Stimulated activated CD4-positive, alpha-beta T cell treated with anti-CD3 and anti-CD28 coated beads, Interleukin-2, amount 100 ng/mL, for 24 hours (primary cell): ENCODE measurements at places on chromosomes 2 and 18.
A peak's percentile ranks its signal among the peaks of the same experiment; 100 is the strongest.

- DNase-seq: no peak
Observed at GRCh38 chr2:238143239-238143951, 4.9 kb downstream of the KLHL30 start.

DNA sequence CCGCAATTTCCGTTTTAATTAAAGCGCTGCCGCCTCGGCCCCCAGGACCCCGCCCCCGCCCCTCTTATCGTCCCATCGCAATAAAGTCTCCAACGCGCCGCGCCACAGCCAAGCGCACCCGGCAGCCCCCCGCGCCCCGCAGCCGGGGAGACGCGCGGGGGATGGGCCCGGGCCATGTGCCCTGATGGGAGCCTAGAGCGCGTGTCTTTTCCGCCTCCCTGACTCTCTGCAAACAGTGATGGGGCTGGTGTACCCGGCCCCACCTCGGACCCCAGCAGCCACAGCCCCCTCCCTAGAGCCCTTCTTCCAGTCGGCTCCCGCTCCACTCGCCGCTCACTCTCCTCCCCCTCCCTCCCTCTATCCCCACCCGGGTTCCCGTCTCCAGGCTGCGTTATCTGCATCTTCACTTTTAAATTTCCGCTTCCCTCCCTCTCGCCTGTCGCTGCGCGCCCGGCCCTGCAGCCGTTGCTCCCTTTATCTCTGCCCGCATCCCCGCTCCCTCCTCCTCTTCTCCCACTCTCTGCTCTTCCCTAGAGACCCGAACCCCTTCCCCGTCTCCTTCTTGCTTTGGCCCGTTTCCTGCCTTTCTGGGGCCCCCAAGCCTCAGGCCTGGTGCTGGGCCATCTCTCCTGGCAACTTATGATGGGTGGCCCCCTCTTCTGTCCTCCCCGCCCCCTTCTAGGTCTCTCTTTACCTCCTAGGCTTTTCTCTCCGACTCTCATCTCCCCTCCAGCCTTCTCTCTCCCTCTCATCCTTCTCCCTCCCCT is 524 bp upstream of the FEV start:
- no peak for DNase-seq

- no peak for DNase-seq
Observed at GRCh38 chr18:62771494-62772270, 56.3 kb downstream of the PHLPP1 start.

GRCh38 chr2:235660484-235661082 is 166.7 kb downstream of the AGAP1 start:
- no peak for DNase-seq

DNA sequence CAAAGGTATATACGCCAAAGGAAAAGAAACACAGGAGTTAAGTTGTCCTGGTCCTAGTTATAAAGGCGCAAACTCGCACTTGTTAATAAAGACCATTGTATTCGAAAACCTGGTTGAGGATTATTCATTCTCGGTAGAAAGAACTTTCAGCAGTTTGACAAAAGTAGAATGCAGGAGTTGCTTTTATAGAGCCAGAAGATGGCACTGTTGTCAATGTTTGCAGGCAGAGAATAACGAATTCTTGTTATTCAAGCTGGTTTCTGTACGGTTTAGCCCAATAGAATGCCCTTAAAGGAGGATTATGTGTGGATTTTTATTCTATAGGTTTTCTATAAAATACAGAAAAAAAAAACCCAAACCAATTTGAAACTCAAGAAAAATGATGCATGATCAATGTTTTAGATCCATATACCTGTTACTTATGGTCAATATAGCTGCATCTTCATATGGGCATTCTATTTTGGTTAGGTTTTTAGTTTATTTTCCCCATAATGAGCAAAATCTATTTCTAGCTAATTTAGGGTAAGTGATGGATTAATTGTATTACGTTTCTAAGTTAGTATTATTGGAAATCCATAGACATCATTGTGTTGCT is 510.3 kb downstream of the PLCL1 start:
- DNase-seq: no peak

GRCh38 chr2:140295767-140296166 is 1515.6 kb upstream of the NXPH2 start:
- DNase-seq: no peak

DNA sequence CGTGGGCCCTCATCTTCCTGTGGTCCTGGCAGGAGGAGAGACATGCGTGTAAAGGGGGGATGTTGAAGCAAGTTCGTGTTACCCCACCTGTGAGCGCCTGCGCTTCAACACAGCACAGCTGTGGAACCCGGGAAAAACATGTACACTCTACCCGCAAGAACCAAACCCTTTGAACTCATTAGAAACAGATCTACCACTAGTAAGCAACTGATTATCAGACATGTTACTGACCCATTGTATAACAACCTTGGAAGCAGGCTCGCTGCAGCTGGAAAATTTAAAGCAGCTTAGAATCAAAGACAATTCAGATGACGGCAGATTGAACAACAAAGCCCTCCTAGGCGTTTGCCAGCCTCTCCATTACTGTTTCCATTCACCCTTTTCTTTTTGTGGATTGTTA is 771.7 kb upstream of the SALL3 start:
- DNase-seq: no peak

DNA sequence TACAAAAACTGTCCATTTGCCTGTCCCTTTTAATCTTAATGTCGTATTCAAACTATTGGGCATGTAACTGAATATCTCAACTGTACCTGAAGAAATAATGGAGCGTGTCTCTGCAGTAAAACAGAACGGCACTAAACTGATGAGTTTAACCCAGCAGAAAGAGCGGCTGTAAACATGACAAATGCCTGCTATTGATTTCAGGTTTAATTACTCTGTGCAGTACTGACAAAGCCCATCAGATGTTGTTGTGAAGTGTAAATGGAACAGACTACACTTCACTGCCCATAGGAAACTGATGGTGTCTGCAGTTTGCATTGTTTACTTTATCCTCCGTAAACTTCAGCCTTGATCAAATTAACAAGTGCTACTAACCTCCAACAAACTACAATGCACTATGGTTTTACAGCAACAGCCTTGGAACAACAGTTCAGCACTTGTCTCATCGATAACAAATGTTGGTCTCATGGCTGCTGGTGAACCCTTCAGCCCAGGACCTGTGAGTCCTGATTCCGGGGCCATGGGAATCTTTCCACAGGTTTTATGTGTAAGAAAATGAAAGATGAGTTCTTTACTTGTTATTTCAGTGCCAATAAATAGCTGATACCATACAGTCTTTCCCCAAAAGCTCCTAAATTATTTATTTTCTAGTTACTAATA is 316.5 kb downstream of the CCDC178 start:
- DNase-seq: no peak

DNA sequence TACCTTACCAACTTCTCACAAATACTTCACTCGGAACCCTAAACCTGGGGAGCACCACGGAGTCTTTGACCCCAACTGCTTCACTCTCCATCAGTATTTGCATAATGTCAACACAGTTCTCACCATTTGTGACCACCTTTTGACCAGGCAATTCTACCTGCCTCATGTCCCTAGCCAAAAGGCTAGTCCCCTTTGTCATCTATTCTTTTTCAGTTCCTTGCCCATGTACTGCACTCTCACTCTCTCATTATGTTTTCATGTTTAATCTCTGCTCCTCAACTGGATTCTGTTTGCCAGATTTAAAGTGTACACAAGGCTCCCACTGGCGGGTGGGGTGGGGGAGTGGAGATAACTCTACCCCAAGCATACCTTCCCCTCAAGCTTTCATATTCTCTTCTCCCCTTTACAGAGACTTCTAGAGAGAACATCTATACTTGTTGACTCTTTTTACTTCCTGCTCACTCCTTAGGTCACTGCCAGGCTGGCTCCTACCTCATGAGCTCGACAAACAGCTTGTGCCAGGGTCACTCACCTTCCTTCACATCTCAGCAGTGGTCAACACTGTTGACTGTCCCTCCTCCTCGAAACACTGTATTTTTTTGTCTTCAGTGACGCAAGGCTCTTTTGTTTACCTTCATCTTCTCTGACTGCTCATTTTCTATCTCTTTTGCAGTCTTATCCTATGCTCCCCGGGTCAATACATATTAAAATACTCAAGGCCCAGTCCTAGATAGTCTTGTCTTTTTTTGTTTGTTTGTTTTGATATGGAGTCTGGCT is 88.7 kb upstream of the MAP4K3 start:
- no peak for DNase-seq

GRCh38 chr2:98478088-98478551 is 33.5 kb downstream of the INPP4A start:
- no peak for DNase-seq

DNA sequence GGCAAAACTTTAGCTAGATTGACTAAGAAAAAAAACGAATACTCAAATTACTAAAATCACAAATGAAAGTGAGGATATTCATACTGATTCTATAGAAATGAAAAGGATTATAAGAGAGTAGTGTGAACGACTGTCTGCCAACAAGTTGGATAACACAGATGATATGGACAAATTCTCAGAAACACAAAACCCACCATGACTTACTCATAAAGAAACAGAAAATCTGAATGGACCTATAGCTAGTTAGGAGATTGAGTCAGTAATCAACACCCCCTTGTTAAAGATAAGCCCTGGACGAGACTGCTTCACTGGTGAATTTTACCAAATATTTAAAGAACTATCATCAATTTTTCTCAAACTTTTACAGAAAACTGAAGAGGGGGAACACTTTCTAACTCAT is 108.8 kb upstream of the TMEM200C start:
- DNase-seq: no peak

- no peak for DNase-seq
Observed at GRCh38 chr2:60885683-60886082, 4.3 kb downstream of the REL start.

GRCh38 chr2:101883860-101884259 is 107.9 kb upstream of the IL1R2 start:
- peak; percentile 51 for DNase-seq

- DNase-seq: no peak
Observed at GRCh38 chr2:160429248-160430000, 64.2 kb downstream of the RBMS1 start.

GRCh38 chr2:32951672-32952071 is 4.9 kb downstream of the LTBP1 start:
- DNase-seq: no peak

- no peak for DNase-seq
Observed at GRCh38 chr2:229089776-229090175, 181.3 kb downstream of the PID1 start.

GRCh38 chr2:71611781-71612527 is 158.6 kb downstream of the DYSF start:
- no peak for DNase-seq

- DNase-seq: no peak
Observed at GRCh38 chr2:241910604-241911520, 41.3 kb downstream of the RTP5 start.

GRCh38 chr18:79948719-79949411 is 2.6 kb downstream of the SLC66A2 start:
- no peak for DNase-seq

DNA sequence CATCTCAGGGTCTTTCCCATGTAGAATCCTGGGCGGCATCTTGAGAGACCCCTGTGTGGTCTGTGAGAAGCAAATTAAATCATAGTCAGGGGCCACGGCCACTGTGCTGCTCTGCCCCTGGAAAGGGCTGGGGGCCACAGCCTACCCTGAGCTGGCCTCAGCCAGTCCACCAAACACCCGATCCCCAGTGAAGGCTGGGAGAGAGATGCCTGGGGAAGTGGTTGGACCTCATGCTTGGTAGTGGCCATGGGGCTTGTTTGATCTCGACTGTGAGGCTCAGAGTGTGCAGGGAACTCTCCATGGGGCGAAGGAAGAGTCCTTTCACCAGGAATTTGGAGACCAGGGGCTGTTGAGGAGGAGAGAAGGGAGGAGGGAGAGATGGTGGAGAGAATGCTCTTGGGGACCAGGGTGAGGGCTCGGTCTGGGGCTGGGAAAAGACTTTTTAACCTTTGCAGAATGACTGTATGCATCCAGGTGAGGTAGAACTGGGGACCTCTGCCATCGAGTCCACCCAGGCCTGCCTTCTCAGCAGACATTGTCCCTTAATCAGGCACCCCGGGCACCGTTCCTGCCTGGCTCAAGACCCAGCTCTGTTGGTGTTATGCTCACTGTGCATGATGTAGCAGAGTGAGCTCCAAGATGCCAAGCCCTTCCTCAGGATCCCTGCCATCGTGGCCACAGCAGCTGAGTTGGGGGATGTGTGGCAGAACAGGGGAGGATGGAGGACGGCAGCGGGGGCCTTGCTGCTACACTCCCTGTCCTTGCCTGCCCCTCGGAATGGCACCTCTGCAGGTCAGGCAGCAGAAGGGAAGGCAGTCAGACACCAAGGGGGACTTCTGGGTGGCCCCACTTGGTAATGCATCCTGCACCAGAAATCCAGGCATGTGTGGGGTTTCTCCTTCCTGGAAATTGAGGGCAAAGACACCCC is 249.9 kb downstream of the DYSF start:
- no peak for DNase-seq

GRCh38 chr18:63087421-63088230 is 231.9 kb downstream of the BCL2 start:
- no peak for DNase-seq

DNA sequence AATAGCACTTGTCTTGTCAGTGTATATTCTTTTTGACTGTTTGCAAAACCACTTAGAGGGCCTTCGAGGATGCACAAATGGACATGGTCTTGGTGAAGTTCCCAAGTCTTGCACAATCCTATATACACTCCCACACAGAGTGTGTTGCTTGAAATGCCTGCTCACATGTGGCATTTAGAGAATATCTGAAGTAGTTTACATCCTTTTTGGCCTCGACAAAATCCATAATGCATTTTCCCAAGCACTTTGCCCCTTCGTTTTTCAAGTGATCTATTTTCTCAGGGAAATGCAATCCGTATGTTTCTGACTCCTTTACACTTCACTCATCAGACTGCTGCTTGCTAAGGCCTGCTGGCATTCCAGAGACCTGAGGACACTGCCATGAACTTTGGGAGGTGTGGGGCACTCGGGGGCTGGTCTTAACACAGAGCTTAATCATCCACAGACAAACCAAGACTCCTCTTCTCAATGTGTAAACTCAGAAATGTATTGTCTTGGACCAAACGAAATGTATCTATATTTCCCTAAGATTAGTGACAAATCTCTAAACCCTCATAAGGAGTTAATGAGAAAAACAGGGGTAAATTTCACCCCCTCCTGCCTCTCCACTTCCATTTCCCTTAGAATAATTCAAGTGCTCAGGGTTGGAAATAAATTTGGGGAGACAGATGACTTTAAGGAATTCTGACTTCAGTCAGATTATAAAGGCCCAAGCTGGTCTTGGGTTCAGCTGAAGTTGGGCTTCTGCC is 219.3 kb upstream of the APCDD1 start:
- DNase-seq: no peak

DNA sequence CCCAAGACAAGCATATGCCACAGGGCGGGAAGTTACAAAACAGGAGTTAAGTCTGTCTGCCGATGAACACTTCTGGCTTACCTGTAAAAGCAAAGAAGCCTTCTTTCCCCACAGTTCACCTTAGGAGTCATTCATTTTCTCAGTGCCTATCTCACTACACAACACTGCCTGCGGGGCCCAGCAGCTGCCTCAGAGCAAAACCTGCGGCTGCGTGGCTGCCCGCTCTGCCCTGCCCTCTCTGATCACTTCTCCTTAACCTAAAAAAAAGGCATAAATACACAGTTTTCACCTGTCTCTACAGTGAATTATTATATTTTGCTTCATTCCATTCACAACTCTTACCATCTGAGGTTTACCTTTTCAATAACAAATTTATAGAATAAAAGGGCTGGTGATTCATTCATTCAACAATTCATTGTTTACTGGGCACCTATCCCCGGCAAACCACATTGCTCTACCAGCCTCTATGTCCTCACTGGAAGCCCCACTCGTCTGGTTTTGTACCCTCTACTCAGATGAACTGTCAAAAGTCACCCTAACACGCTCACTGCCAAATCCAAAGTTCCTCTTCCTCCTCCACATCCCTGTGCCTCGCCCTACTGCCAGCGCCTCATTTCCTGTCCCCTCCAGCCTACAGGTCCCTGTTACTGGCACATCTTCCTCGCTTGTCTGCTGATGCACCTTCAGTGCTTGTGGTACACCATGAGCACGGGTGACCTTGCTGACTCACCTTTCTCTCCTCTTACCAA is 31.4 kb downstream of the AFG3L2 start:
- no peak for DNase-seq
